Small intestine (tissue), 16 donors: ENCODE measurements at places on chromosomes 1 and 21. TPM values are rescaled to one million over a fixed set of nuclear protein-coding genes. Genes with fewer than 3 reads are reported as not detected.

Gene CHRNB2
- polyA plus RNA-seq: not detected

Gene NBPF10
- polyA plus RNA-seq: 0.27 TPM

Gene S100A14
- 356 TPM for polyA plus RNA-seq

Gene SRSF10
- polyA plus RNA-seq: 52.8 TPM

Gene AK5
- 0.61 TPM for polyA plus RNA-seq

Gene VCAM1
- 5.3 TPM for polyA plus RNA-seq

Gene ASPM
- polyA plus RNA-seq: 7.4 TPM

Gene ALPL
- polyA plus RNA-seq: 3.0 TPM

Gene PTCH2
- polyA plus RNA-seq: 0.45 TPM

Gene KCNN3
- polyA plus RNA-seq: 0.27 TPM

Gene REN
- not detected for polyA plus RNA-seq

Gene FCN3
- polyA plus RNA-seq: 0.06 TPM

GRCh38 chr1:56550138-56550858 is 29.1 kb downstream of the PLPP3 start:
- no peaks in the 10 kb centered on the region for H3K36me3 ChIP-seq
- H3K4me3 ChIP-seq: no peak overlapping the region
- DNase-seq: no peak
- H3K27me3 ChIP-seq: no peaks in the 10 kb centered on the region
- peak overlapping the region; percentile 3 for H3K27ac ChIP-seq

- H3K4me3 ChIP-seq: no peak overlapping the region
- no peaks in the 10 kb centered on the region for H3K36me3 ChIP-seq
- H3K27me3 ChIP-seq: no peaks in the 10 kb centered on the region
- no peaks in the 10 kb centered on the region for H3K4me1 ChIP-seq
These were observed 36.0 kb upstream of the IRF2BP2 start for GRCh38 chr1:234645964-234646363.

- DNase-seq: no peak
- H3K36me3 ChIP-seq: no peaks in the 10 kb centered on the region
- no peak overlapping the region for H3K27ac ChIP-seq
- no peak overlapping the region for H3K4me3 ChIP-seq
- no peaks in the 10 kb centered on the region for H3K4me1 ChIP-seq
- H3K27me3 ChIP-seq: no peaks in the 10 kb centered on the region
These were observed 9.9 kb upstream of the CLSTN1 start for GRCh38 chr1:9833632-9834031.

- H3K36me3 ChIP-seq: no peaks in the 10 kb centered on the region
- DNase-seq: no peak
- H3K27me3 ChIP-seq: no peaks in the 10 kb centered on the region
- H3K4me1 ChIP-seq: no peaks in the 10 kb centered on the region
- no peak overlapping the region for H3K4me3 ChIP-seq
These were observed 15.1 kb downstream of the VCAM1 start for GRCh38 chr1:100734676-100735075.

DNA sequence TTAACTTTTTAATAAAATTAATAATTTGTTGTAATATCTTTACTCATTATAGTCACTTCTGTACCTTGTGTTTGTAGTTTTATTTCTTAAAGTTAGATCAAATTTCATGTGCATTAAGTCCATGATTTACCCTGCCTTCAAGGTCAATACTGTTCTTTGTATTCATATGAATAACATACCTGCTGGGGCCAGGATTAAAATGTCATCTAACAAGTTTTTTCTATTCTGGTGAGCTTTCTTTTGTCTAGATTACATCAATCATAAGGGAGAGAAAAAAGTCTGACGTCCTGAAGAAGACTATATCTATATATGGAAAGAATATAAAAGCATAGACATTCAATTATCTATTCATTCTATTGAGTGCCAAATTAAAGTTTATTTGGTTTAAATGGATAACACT is 232.6 kb downstream of the COL11A1 start:
- H3K36me3 ChIP-seq: no peaks in the 10 kb centered on the region
- H3K4me3 ChIP-seq: no peak overlapping the region
- DNase-seq: no peak
- H3K4me1 ChIP-seq: no peaks in the 10 kb centered on the region
- no peaks in the 10 kb centered on the region for H3K27me3 ChIP-seq
- no peak overlapping the region for H3K27ac ChIP-seq

- H3K36me3 ChIP-seq: no peaks in the 10 kb centered on the region
- H3K27ac ChIP-seq: no peak overlapping the region
- DNase-seq: no peak
- no peak overlapping the region for H3K4me3 ChIP-seq
- no peaks in the 10 kb centered on the region for H3K27me3 ChIP-seq
These were observed 16.5 kb upstream of the HIVEP3 start for GRCh38 chr1:41935226-41935625.

DNA sequence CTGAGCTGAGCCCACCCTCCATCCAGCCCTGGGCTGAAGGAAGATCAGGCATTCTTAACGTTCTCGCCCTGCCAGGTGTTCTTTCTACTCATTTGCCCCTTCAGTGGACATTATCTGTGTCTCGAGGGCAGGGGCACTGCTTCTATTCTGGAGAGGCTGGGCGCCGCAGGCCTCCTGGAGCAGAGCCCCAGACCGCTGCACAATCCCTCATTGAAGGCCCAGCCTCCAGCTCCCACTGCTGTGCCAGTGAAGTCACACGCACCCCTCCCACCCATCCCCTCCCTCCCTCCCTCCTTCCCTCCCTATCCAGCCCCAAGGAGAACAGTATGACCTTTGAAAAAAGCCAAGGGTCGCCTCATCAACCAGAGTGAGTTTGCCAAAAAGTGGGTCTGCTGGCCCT is 76.7 kb downstream of the NFASC start:
- no peak for DNase-seq
- no peak overlapping the region for H3K4me3 ChIP-seq
- no peaks in the 10 kb centered on the region for H3K36me3 ChIP-seq

GRCh38 chr1:200911361-200911760 is 16.7 kb downstream of the INAVA start:
- no peak overlapping the region for H3K4me3 ChIP-seq
- peaks cover 41% of the 10 kb centered on the region for H3K4me1 ChIP-seq
- no peak overlapping the region for H3K27ac ChIP-seq
- DNase-seq: no peak

DNA sequence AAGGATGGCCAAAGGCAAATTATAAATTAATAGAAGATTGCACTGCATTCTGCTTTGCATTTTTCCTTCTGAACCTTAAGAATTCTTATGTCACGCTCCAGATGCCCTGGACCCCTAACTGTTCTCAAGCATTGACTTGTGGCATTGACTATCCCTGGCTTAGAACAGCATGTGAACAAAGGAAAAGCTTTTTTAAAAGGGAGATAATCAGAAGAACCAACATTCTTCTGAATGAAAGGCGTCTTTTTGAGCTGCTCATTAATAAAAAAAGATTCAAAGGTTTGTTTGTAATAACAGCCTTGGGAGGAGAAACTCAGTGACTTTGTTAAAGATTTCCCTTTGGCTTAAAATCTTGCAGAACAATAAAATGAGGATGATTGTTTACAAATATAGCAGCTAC is 105.5 kb downstream of the TNNI3K start:
- H3K4me1 ChIP-seq: no peaks in the 10 kb centered on the region
- H3K36me3 ChIP-seq: no peaks in the 10 kb centered on the region
- H3K27ac ChIP-seq: no peak overlapping the region
- no peak for DNase-seq
- H3K4me3 ChIP-seq: no peak overlapping the region
- H3K27me3 ChIP-seq: no peaks in the 10 kb centered on the region

GRCh38 chr1:204464187-204464631 is 30.4 kb downstream of the PIK3C2B start:
- H3K27me3 ChIP-seq: no peaks in the 10 kb centered on the region
- peaks cover 93% of the 10 kb centered on the region for H3K36me3 ChIP-seq
- no peaks in the 10 kb centered on the region for H3K4me1 ChIP-seq
- DNase-seq: no peak

- no peaks in the 10 kb centered on the region for H3K27me3 ChIP-seq
- no peaks in the 10 kb centered on the region for H3K4me1 ChIP-seq
- no peak overlapping the region for H3K27ac ChIP-seq
- DNase-seq: peak; percentile 66
- H3K4me3 ChIP-seq: no peak overlapping the region
These were observed 39.7 kb downstream of the PALMD start for GRCh38 chr1:99685516-99686180.

DNA sequence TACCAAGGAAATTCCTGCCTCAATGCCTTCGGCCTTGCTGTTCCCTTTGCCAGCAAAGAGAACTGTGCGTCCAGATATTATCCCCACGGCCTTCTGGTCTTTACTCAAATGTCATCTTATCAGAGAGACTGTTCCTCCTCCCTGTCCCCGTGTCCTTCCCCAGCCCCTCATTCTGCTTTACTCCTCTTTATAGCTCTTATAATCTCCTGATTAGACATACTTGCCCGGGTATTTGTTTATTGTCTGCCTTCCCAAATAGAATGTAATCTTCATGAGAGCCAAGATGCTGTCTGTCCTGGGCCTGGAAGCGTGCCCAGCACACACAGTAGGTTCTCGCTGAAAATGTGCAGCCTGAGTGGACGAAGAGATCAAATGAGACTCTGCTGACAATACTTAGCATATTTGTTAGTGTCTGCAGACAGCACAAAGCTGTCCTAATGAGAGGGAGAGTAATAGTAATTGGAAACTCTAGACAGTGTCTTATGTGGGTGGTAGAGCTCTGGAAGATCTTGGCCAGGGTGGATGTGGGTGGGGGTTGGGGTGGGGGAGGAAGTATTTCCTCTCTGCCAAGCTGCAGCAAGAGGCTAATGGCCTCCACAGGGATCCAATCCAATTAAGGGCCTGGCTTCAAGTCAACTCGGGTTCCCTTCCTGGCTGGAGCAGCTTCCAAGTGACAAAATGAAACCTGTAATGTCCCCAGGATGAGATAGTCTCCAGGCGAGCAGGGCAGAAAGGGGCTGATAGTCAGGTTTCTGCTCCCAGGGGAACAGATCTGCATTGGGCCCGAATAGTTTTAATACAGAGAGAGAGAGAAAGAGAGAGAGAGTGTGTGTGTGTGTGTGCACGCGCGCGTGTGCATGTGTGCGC is 9.5 kb upstream of the CLIC4 start:
- no peaks in the 10 kb centered on the region for H3K36me3 ChIP-seq
- DNase-seq: peak; percentile 21
- no peaks in the 10 kb centered on the region for H3K27me3 ChIP-seq
- no peak overlapping the region for H3K27ac ChIP-seq
- H3K4me1 ChIP-seq: no peaks in the 10 kb centered on the region
- H3K4me3 ChIP-seq: no peak overlapping the region

DNA sequence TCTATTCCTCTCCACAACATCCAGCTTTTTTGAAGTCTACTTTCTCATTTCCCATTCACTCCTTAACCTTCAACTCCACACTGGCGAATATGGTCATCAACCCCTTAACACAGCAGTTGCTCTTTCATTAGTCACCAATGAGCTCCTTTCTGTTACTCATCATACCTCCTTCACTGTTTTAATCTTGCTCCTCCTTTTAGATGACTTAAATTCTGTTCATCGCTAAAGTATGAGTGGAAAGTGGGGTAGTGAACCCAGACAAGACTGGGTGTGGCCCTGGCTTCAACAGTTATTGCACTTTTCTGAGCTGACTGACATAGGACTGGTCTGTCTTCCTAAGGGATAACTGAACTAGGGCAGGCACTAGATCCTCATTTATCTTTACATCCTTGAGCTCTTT is 51.3 kb downstream of the AKT3 start:
- H3K4me1 ChIP-seq: no peaks in the 10 kb centered on the region
- no peaks in the 10 kb centered on the region for H3K36me3 ChIP-seq
- no peak overlapping the region for H3K27ac ChIP-seq
- no peak for DNase-seq
- no peaks in the 10 kb centered on the region for H3K27me3 ChIP-seq

GRCh38 chr1:228366062-228366865 is 40.4 kb downstream of the TRIM11 start:
- DNase-seq: no peak
- no peak overlapping the region for H3K4me3 ChIP-seq
- no peaks in the 10 kb centered on the region for H3K27me3 ChIP-seq
- H3K4me1 ChIP-seq: peaks cover 40% of the 10 kb centered on the region
- H3K36me3 ChIP-seq: peaks cover 59% of the 10 kb centered on the region

- no peaks in the 10 kb centered on the region for H3K4me1 ChIP-seq
- no peak overlapping the region for H3K27ac ChIP-seq
- no peaks in the 10 kb centered on the region for H3K27me3 ChIP-seq
- H3K4me3 ChIP-seq: no peak overlapping the region
These were observed 47.1 kb downstream of the MDM4 start for GRCh38 chr1:204563307-204563706.

GRCh38 chr1:33110477-33110876 is 29.5 kb downstream of the AZIN2 start:
- no peaks in the 10 kb centered on the region for H3K36me3 ChIP-seq
- no peaks in the 10 kb centered on the region for H3K27me3 ChIP-seq
- H3K4me3 ChIP-seq: no peak overlapping the region
- no peak for DNase-seq
- H3K4me1 ChIP-seq: no peaks in the 10 kb centered on the region

DNA sequence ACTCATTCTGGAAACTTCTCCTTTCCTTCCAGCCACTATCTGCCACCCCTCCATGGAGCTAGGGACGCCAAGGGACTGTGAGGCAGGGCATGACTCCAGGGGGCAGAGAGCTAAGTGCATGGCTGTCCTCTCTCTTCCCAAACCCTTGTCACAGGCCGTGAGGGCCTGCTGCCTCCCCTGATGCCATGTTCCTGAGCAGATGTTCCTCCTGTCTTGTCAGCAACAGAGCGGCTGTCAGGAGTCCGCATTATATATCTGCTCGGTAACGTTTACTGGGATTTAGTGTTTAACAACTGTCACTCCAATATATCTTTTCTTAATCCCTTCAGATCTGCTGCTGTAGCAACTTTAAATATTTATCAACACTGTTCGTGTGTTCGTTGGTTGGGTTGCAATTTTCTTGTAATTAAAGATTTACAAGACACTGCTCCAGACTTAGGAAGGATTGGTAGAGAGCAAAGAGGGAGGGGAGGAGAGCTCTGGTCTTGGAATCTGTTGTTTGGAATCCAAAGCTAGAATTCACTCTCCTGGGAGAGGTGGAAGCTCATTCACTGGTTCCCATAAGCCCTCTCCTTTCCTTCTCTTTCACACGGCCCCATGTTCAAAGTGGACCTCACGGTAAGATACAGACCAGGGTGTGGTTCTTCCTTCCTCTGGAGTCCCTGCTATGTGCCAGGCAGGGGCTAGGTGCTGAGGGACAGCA is 76.2 kb downstream of the MDM4 start:
- no peaks in the 10 kb centered on the region for H3K4me1 ChIP-seq
- no peaks in the 10 kb centered on the region for H3K27me3 ChIP-seq
- no peak for DNase-seq
- no peak overlapping the region for H3K27ac ChIP-seq
